ENCODE measurements at places on chromosomes 3 and 15. TPM values are rescaled to one million over a fixed set of nuclear protein-coding genes. Genes with fewer than 3 reads are reported as not detected.

- no peak for DNase-seq
Measured at GRCh38 chr3:140244893-140245292, 309.9 kb downstream of the CLSTN2 start.

DNA sequence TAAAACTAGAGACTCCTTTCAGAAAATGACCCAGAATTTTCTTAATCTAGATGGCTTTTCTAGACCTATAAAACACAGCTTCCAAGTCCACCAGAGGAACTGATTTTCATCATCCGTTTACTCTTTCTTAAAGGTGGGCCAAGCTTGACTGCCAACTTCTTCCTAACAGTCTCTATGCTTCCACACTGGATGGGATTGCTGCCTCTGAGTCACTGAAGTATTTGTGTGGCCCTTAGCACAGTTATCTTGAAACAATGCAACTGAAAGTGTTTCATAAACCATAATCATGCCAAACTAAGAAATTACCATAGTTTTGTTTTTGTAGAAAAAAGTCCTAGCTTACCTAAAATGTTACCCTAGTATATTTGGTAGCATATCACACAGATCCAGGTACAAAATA is 985.7 kb downstream of the TUSC7 start:
- DNase-seq: no peak

- DNase-seq: no peak
Measured at GRCh38 chr3:57825116-57825515, 69.0 kb downstream of the SLMAP start.

DNA sequence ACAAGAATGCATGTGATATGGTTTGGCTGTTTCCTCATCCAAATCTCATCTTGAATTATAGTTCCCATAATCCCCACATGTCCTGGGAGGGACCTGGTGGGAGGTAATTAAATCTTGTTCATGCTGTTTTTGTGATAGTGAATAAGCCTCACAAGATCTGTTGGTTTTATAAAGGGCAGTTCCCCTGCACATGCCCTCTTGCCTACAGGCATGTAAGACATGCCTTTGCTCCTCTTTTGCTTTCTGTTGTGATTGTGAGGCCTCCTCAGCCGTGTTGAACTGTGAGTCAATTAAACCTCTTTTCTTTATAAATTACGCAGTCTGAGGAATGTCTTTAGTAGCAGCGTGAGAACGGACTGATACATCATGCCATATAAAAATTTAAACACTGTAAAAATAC is 1537.0 kb downstream of the OTOL1 start:
- no peak for DNase-seq

- no peak for DNase-seq
Measured at GRCh38 chr15:36784717-36785116, 205.3 kb downstream of the CDIN1 start.

DNA sequence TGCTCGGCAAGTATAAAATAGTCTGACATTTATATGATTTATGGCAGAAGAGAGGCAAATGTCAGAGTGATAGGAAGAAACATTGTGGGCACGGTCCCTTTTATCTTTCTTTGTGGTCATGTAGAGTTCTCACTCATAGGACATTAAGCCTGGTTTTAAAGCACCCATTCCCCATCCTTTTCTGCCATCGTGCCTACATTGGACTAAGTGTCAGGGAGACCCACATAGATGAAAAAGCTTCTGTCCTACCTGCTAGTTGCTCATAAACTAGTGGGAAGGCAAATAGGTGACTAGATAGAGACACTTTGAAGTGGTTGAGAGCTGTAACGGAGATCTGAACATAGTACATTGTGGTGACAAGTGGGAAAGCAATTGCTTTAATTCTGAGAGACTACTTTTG is 155.7 kb downstream of the B3GALNT1 start:
- DNase-seq: no peak

- no peak for DNase-seq
Measured at GRCh38 chr3:48599077-48599501, 4.0 kb upstream of the COL7A1 start.

GRCh38 chr3:180698760-180699270 is 19.5 kb upstream of the CCDC39 start:
- DNase-seq: no peak

DNA sequence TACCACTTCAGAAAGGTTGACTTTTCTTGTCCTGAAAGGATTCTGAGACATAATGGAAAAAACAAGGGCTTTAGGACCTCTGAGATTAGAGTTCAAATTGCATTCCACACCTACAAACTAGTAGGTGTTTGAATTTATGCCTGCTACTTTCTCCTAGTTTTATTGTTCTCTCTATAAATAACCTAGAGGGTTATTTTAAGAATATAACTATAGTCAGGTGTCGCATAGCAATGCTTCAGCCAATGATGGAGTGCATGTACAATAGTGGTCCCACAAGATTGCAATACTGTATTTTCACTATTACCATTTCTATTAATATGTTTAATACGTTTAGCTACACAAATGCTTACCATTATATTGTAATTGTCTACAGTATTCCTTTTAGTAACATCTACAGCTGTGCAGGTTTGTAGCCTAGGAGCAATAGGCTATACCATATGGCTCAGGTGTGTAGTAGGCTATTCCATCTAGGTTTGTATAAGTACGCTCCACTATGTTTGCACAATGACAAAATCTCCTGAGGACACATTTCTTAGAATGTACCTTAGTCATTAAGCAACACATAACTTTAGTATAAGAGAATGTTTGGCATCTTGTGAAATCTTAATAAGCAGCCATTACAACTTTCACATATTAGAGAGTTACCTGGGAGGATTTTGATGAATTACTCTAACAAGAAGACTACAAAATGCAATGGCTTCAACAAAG is 1352.5 kb downstream of the ZPLD1 start:
- DNase-seq: no peak

DNA sequence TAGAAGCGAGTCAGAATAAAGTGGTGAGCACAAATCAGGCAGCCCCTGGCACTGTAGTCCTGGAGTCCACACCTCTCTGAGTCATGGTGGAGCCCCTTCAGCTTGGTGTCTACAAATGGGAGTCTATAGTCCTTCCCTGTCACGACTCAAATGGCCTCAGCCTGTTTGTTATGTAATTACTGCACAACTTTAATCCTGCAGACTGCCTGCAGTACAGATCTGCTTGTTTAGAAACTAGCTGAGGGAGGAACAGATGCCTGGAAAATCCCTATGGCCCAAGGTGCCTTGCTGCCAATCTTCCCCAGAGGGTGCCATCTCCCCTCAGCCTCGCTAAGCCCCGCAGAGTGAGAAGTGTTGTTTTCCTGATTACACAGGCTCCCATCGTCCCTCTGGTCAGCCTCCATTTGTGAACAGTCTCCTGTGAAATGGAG is 3.9 kb upstream of the CXCR6 start:
- no peak for DNase-seq

DNA sequence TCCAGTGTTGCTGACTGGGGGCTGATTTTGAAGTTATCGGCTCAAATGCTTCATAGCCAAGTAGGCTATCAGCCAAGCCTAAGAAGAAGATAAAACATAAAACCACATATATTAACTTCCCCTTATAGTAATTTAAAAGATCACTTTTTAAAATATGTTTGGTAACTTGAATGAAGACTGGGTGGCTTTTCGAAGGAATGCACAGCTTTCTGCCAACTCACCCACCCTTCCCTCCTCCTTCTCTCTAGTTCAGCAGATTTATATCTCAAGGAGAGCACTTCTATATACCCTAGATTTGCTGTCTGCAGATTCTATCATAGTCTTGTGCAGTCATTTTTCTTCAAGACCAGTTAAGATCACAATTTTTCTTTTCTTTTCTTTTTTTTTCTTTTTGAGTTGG is 189.4 kb upstream of the CHRM5 start:
- DNase-seq: no peak

GRCh38 chr3:175392653-175393052 is 533.5 kb downstream of the NAALADL2 start:
- DNase-seq: no peak

DNA sequence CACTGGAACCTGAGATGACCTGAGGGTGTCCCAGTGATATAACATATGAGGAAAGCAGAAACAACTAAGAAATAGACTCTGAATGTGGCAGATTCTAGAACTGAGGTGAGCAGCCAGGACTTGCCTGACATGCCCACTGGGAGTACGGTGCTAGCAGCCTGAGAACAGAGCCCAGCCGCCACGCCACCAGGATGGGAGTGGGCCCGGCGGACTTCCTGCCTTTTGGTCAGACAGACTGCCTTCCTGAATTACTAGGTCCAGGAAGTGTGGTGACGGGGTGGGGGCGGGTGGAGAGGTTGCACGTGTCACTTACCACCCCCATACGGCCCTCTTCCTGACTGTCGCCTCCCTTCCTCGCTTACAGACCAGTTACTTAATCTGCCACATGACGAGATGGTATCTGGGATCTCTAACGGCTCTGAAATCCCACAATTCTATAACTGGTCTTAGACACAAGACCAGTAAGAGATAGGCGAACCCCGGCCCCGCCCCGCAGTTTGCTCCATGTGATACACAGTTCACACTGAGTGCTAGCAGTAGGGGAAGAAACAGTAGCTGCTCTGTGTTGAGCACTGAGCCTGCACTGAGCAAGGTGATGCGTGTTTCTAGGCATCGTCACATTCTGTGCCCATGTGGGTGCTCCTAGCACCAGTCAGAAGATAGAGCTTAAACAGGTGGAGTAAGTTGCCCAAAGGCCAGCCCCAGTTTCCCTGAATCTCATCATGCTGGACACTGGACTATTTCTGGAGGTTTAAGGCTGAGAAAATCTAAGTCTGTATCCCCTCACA is 95.7 kb downstream of the CPN2 start:
- no peak for DNase-seq

DNA sequence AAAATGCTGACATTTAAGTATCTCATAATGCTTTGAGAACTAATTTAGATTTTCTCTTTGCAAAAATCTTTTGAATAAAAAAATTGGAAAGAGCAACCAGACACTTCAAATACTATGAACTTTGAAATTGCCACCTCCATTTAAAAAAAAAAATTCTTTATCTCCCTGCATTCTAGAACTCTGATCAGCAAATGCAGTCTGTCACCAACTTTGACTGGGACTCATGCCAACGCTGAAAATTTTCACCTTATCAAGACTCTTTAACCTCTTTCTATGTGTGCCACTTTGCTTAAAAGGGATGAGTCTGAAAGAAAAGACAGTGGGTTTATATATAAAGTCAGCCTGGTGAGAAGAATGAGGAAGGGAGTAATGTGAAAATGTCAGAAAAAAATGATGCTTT is 191.2 kb upstream of the ARPP21 start:
- no peak for DNase-seq

DNA sequence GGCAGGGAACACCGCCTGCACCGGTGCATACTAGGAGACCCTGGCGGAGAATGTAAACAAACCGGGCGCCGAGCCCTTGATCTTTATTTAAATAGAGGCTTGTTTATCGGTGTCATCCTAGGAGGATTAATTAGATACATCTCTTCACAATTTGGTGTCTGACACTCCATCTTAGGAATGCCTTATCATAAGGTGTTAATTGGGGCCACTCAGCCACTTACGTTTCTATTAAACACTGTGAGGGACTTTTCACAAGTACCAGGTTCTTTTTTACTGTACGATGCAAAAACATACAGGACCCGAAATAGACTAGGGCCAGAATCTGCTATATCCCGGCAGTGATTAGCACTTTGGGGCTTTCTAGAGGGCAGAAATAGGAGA is 8.0 kb downstream of the EOMES start:
- DNase-seq: no peak

DNA sequence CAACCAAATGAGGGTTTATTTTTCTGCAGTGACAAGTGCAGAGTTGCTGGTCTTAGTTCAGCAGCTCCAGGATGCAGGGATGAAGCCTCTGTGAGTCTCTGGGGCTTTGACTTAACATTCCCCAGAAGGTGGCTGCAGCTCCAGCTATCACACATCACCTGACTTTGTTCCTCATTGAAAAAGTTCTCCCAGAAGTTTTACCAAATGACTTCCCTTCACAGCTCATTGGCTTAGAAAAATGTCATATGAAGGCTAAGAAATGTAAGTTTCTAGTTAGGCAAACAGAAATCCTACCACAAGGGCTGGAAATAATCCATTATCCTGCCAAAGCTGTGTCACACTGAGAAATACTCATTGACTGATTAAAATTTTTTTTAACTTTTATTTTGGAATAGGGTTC is 184.9 kb downstream of the MINAR1 start:
- DNase-seq: no peak

- DNase-seq: no peak
Measured at GRCh38 chr15:71109130-71109529, 6.1 kb upstream of the THSD4 start.

GRCh38 chr3:68360492-68360891 is 571.9 kb downstream of the TAFA4 start:
- no peak for DNase-seq

DNA sequence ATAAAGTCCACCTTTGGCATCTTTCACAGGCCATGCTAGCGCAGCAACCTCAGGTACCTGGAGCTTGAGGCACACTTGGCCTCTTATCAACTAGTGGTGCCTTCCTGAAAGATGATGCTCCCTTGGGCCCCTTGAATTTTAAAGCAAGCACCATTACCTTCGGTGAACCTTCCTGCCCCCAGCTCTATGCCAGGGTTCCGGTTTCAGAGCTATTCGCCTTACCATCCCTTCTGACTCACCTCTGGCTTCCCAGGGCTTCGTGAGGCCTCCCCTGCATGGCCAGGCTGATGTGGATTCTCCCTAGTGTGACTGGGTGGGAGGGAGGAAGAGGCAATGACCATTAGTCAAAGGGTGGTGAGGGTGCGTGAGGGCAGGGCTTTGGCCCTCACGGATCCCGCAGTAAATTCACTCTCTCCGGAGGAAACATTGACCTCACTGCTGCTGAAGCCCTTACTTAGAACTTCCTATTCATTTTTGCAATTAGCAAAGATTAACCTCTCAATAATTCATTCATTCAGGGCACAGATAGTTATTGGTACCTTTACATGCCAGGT is 16.3 kb downstream of the BHLHE40 start:
- no peak for DNase-seq

GRCh38 chr3:168707900-168708299 is 612.2 kb upstream of the GOLIM4 start:
- no peak for DNase-seq

DNA sequence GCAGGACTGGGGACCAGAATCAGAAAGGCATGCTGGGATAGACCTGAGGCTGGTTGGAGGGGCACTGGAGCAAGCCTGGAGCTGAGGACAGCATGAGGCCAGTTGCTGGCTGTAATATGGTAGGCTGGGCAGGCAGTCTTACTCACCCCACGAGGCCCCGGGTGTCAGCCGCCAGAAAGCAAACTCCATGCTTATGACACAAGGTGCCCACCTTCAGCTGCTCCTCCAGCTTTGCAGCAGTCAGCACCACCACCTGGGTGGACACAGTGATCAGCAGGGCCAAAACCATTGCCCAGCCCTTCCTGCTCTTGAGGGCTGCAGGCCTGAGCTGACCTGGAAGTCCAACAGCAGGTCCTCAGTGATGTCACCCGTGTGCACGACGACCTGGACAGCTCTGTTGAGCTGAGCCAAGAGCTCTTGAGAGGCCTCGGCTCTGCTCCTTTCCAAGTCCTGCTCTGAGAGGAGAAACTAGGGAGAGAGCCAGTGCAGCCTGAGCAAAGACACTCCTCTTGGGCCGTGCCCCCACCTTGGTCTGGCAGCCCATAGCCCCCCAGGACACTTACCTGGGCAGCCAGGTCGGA is 747 bp downstream of the UBA7 start:
- DNase-seq: no peak

Gene GOLGA8G
- polyA plus RNA-seq: 0.14 TPM

Gene GPR171
- 0.48 TPM for polyA plus RNA-seq

Gene SLC6A11
- polyA plus RNA-seq: 0.09 TPM

Gene FGD5
- polyA plus RNA-seq: 21.6 TPM

Gene AHSG
- polyA plus RNA-seq: 69.3 TPM

Gene TP63
- polyA plus RNA-seq: 4.0 TPM

Gene ATP8B4
- polyA plus RNA-seq: 3.2 TPM

Gene PAK2
- polyA plus RNA-seq: 78.4 TPM

Data from left renal pelvis (tissue), 4 donors.